ENCODE measurements at places on chromosomes 3 and 15.

DNA sequence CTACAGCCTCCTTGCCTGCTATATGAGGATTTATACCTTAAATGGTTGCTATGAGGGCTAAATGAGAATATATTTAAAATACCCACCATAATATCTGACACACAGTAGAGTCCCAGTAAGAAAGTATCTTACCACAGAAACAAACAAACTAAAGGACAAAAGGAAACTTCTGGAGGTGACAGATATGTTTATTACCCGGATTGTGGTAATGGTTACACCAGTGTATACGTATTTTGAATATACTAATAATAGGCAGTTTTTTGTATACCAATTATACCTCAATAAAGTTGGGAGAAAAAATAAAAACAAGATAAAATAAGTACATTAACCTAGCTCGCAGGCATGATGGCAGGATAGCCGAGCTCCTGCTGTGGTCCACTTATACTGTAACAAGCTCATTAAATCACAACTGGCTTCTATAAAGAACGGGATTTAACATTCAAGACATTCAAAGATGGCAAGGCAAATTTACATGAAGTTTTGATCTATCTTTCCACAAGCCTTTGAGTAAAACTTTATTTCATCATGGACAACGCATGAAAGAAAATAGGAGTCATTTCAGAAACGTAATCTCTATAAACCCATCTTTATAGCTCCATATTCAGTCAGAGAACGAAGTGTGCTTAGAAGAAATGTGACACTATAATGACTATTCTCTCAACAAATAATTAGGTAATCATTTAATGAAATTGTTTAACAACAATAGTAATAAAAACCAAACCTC lies 1.5 kb downstream of the RPN1 start:
- no peak for DNase-seq

DNA sequence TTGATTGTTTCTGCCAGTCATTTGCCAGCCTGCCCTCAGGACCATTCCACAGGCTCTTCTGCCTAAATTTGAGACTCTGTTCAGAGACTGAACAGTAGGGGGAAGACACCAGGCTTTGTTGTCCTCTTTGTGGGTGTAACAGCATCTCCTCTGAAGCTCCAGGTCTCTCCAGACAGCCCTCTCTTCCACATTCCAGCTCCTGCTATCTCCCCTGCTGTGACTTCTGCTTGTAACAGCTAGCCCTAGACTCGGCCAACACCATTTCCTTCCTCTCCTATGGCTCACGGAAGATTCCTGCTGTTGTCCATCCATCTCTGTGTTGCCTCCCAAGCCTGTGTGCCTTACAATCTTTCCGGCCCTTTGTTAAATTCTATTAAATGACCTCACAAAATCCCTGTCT lies 40.2 kb downstream of the SUCLG2 start:
- DNase-seq, result no peak

- DNase-seq, result no peak
Measured at GRCh38 chr3:138378331-138378730, 30.0 kb downstream of the MRAS start.

GRCh38 chr15:74391582-74392450 lies 24.4 kb upstream of the CYP11A1 start:
- no peak for DNase-seq

DNA sequence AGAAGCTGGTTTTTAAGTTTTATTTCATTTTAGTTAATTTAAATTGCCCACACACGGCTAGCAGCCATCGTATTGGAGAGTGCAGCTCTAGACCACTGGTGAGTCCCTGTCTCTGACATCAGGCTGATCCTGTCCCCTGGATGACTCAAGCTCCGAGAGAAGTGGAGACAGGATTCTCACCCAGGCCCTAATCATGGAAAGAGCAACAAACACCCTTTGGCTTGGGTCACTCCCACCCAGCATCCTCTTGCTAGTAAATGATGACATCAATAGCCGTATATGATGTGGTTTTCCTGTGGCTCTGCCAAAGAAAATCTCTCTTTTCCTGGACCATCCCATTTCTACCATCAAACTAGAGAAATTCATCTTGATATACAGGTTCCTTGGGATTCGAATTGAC lies 182.2 kb downstream of the NTRK3 start:
- DNase-seq, result no peak

GRCh38 chr3:99712291-99712954 lies 74.0 kb downstream of the COL8A1 start:
- DNase-seq, result no peak

DNA sequence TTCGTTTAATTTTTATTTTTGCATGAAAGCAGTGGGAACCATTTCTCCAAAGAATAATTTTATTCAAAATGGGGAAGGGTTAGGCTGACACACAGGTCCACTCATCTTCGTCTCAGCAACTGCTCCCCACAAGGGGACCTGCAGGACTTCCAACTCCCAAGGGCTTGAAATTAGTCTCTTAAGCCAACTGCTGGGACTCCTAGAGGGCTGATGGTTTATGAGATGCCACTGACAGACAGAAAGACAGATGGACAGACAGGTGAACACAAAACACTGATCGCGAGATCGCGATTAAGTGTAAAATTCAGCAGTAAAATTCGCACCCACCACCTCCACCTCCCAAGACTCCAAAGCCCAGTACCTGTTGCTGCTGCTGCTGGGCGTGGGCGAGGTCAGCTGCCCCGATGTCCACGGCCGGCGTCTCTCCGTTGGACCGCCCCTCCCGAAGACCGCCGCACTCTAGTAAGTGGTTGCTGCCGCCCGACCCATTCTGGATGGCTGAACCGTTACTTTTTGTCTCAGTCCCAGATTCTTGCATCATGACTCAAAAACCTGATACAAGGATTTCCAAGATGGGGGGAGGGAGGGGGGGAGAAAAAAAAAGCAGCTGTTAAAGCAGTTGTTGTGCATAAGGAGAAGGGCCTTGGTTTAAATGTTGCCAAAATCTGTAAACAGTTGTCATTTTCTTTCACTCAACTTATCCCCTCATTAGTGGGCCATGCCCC lies 385.5 kb downstream of the FOXP1 start:
- no peak for DNase-seq

- peak; percentile 31 for DNase-seq
Measured at GRCh38 chr3:194140520-194141414, 4.8 kb downstream of the HES1 start.

GRCh38 chr3:194658477-194659242 lies 13.3 kb downstream of the LSG1 start:
- no peak for DNase-seq

All from midbrain (tissue), 1 donor.